Fibroblast of villous mesenchyme (primary cell): ENCODE measurements at places on chromosomes 6 and 20. TPM values are rescaled to one million over a fixed set of nuclear protein-coding genes. Genes with fewer than 3 reads are reported as not detected.

The LAMA4 gene
- total RNA-seq = 197 and 481 TPM in 2 replicates

The NRSN2 gene
- total RNA-seq = 53.5 and 73.1 TPM in 2 replicates

The KCNS1 gene
- 0.86 and 1.3 TPM in 2 replicates for total RNA-seq

The ASIP gene
- not detected in 2 replicates for total RNA-seq

The SLC22A1 gene
- 0.32 and 0.86 TPM in 2 replicates for total RNA-seq

The MUC22 gene
- total RNA-seq = not detected in 2 replicates

The CST2 gene
- total RNA-seq = not detected in 2 replicates

The GTSF1L gene
- not detected in 2 replicates for total RNA-seq

The RSPO4 gene
- not detected in 2 replicates for total RNA-seq

The DEFB124 gene
- not detected in 2 replicates for total RNA-seq

The PROCR gene
- total RNA-seq = 22.9 and 30.9 TPM in 2 replicates

The PAX1 gene
- under 0.01 TPM in 1 of 2 replicates, not detected in the other for total RNA-seq

The IRAK1BP1 gene
- total RNA-seq = 4.2 and 6.5 TPM in 2 replicates

The FBXL4 gene
- total RNA-seq = 10.6 and 19.0 TPM in 2 replicates

The MLIP gene
- not detected in 2 replicates for total RNA-seq

The LINC00237 gene
- not detected in 2 replicates for total RNA-seq

The CLIC5 gene
- total RNA-seq = not detected in 2 replicates

The FAM209A gene
- not detected in 2 replicates for total RNA-seq

The BTN1A1 gene
- not detected in 2 replicates for total RNA-seq

The RIMS4 gene
- total RNA-seq = under 0.01 TPM in 1 of 2 replicates, not detected in the other

The SLC22A2 gene
- total RNA-seq = under 0.01 TPM in 2 replicates

The BPIFB2 gene
- total RNA-seq = not detected in 2 replicates

The FNDC11 gene
- 0.86 and 0.97 TPM in 2 replicates for total RNA-seq

The GINM1 gene
- total RNA-seq = 41.9 and 69.1 TPM in 2 replicates

The HCRTR2 gene
- not detected in 2 replicates for total RNA-seq

The NRSN1 gene
- not detected in 2 replicates for total RNA-seq

The FNDC1 gene
- under 0.01 TPM in 2 replicates for total RNA-seq

The BLCAP gene
- total RNA-seq = 37.7 and 55.7 TPM in 2 replicates

The BNIP5 gene
- not detected in 2 replicates for total RNA-seq

The SLC18B1 gene
- 4.8 and 11.2 TPM in 2 replicates for total RNA-seq

The PRRT1 gene
- total RNA-seq = under 0.01 and 0.32 TPM in 2 replicates

The HTR1E gene
- not detected in 2 replicates for total RNA-seq

The BMP6 gene
- total RNA-seq = under 0.01 and 1.7 TPM in 2 replicates

The ANGPT4 gene
- not detected in 2 replicates for total RNA-seq

The TSHZ2 gene
- total RNA-seq = 2.3 and 2.6 TPM in 2 replicates

The PXDC1 gene
- 82.1 and 92.4 TPM in 2 replicates for total RNA-seq

The SLC22A7 gene
- not detected in 2 replicates for total RNA-seq

The RGS17 gene
- 1.3 and 2.9 TPM in 2 replicates for total RNA-seq

The TMEM244 gene
- total RNA-seq = not detected in 2 replicates

The MCHR2 gene
- total RNA-seq = not detected in 2 replicates

The MAP7 gene
- 0.64 and 1.3 TPM in 2 replicates for total RNA-seq

The ZBTB12 gene
- total RNA-seq = 1.9 and 3.0 TPM in 2 replicates

The TXLNB gene
- under 0.01 and 0.32 TPM in 2 replicates for total RNA-seq

The IL17A gene
- not detected in 2 replicates for total RNA-seq

The DNAAF9 gene
- 13.2 and 20.3 TPM in 2 replicates for total RNA-seq

The AGER gene
- 0.32 and 0.86 TPM in 2 replicates for total RNA-seq

The PRR3 gene
- total RNA-seq = 5.8 and 6.0 TPM in 2 replicates

The SUPT3H gene
- total RNA-seq = 7.8 and 10.0 TPM in 2 replicates

The EYS gene
- under 0.01 TPM in 2 replicates for total RNA-seq

The CLPSL1 gene
- not detected in 2 replicates for total RNA-seq

The CALHM4 gene
- not detected in 2 replicates for total RNA-seq

The SPATA25 gene
- total RNA-seq = 0.43 and 1.3 TPM in 2 replicates

The PNLDC1 gene
- 0.32 TPM in 1 of 2 replicates, not detected in the other for total RNA-seq
